ENCODE measurements at places on chromosomes 13 and 19.

DNA sequence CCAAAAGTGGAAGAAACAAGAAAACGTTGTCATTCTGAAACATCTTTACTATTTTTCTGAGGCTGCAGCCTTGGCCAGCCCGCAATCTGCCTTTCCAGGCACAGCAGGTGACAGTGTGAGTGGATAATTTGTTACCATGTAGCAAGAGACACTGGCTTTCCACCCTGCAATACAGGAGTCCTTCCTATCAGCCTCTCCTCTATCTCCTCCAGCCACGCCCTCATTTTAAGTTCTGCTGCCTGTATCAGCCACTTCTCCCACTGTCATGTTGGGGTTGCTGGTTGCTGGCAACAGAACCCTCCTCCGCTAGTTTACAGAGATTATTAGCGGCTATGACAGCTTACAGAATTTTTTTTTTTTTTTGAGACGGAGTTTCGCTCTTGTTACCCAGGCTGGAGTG lies 7.7 kb upstream of the LGALS7 start:
- DNase-seq, result no peak
- H3K27me3 ChIP-seq, result no peaks in the 10 kb centered on the region
- H3K4me1 ChIP-seq, result no peaks in the 10 kb centered on the region
- no peaks in the 10 kb centered on the region for H3K36me3 ChIP-seq
- H3K4me3 ChIP-seq, result no peak overlapping the region
- H3K27ac ChIP-seq, result no peak overlapping the region

GRCh38 chr13:39913928-39914327 lies 258.5 kb downstream of the COG6 start:
- H3K4me3 ChIP-seq, result no peak overlapping the region
- peaks cover 8% of the 10 kb centered on the region for H3K4me1 ChIP-seq
- H3K27ac ChIP-seq, result no peak overlapping the region
- H3K36me3 ChIP-seq, result no peaks in the 10 kb centered on the region
- DNase-seq, result no peak
- H3K27me3 ChIP-seq, result peaks cover 4% of the 10 kb centered on the region

- H3K27ac ChIP-seq, result no peak overlapping the region
- no peaks in the 10 kb centered on the region for H3K4me1 ChIP-seq
- DNase-seq, result no peak
- no peaks in the 10 kb centered on the region for H3K36me3 ChIP-seq
- no peak overlapping the region for H3K4me3 ChIP-seq
Observed at GRCh38 chr13:95337597-95337996, 36.3 kb upstream of the ABCC4 start.

DNA sequence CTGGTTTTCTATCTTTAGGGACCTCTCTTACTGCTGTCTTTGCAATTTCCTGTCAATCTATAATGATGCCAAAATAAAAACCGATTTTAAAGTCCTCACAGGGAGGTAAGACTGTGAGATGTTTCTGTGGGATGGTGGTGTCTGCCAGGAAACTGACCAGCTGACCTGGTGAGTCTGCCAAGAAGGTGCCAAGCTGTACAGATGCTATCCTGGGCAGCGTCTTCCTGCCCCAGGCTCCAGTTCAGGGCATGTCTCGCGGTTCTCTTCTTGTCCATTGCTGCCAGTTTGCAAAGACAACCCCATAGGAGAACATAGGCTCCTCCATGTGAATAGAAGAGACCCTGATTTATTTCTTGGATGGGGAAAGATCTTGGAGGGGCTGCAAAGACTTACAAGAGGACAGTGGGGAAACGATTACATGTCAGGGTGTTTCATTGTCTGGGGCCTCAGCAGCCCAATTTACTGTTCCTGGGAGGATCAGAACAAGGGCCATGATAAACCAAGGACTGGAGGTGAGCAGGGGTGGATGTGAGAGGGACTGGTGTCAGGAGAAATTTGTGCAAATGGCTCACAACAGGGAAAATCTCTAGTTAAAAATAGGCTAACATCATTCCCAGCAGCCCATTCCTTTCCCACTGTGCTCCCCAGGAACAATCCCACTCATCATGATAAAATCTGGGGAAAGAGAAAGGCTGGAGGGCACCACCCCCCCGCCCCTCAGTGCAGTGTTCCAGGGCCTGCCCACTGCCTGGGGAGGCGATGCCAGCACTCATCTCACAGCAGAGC lies 42.7 kb upstream of the VSTM2B start:
- H3K27me3 ChIP-seq, result peaks cover 17% of the 10 kb centered on the region
- no peak overlapping the region for H3K27ac ChIP-seq
- no peaks in the 10 kb centered on the region for H3K36me3 ChIP-seq
- DNase-seq, result no peak
- H3K4me1 ChIP-seq, result no peaks in the 10 kb centered on the region
- no peak overlapping the region for H3K4me3 ChIP-seq

DNA sequence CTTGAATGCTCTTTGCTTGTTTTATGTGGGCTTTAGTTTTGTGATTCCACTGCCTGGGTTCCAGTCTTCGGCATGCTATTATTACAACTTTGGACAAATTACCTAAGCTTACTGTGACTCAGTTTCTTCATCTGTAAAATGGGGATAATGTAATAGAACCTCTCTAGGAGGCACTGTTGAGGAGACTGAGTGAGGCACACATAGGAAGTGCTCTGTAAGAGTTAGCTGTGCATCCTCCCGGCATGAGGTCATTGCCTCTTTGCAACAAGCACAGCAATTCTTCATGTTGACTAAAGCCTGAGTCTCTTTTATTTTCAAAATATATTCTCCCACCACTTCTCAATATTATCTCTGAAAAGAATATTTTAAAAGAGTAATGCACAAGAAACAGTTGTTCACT lies 227.4 kb downstream of the DLEU7 start:
- H3K4me1 ChIP-seq, result peaks cover 12% of the 10 kb centered on the region
- H3K27me3 ChIP-seq, result no peaks in the 10 kb centered on the region
- no peak overlapping the region for H3K27ac ChIP-seq
- DNase-seq, result no peak
- H3K36me3 ChIP-seq, result no peaks in the 10 kb centered on the region

- peaks cover 11% of the 10 kb centered on the region for H3K4me1 ChIP-seq
- H3K4me3 ChIP-seq, result no peak overlapping the region
- H3K27me3 ChIP-seq, result no peaks in the 10 kb centered on the region
Observed at GRCh38 chr19:52640916-52641315, 2.8 kb upstream of the ZNF83 start.

DNA sequence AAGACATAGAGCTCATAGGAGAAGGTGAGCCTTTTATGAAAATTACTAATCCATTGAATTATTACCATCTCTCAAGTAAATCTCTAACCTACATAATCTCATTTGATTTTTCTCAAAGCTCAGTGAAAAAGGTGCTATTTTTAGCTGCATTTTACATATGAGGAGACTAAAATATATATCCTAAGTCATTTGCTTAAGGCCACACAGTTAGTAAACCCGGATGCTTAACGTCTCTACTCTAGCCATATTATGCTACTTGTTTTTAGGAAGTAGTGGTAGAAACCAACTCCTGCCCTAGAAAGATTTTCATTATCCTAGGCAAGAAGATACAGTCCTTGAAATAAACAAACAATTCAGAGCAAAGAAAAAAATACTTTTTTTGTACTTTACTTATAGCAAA lies 108.9 kb downstream of the RBM26 start:
- H3K36me3 ChIP-seq, result no peaks in the 10 kb centered on the region
- no peak for DNase-seq
- H3K4me1 ChIP-seq, result no peaks in the 10 kb centered on the region
- H3K27me3 ChIP-seq, result peaks cover 9% of the 10 kb centered on the region
- H3K27ac ChIP-seq, result no peak overlapping the region

- H3K27ac ChIP-seq, result peak overlapping the region; percentile 73
- H3K4me1 ChIP-seq, result peaks cover 10% of the 10 kb centered on the region
- H3K36me3 ChIP-seq, result no peaks in the 10 kb centered on the region
- peaks cover 39% of the 10 kb centered on the region for H3K27me3 ChIP-seq
- H3K4me3 ChIP-seq, result peak overlapping the region; percentile 66
- peak; percentile 58 for DNase-seq
Observed at GRCh38 chr13:110137680-110138009, 169.3 kb downstream of the COL4A1 start.

DNA sequence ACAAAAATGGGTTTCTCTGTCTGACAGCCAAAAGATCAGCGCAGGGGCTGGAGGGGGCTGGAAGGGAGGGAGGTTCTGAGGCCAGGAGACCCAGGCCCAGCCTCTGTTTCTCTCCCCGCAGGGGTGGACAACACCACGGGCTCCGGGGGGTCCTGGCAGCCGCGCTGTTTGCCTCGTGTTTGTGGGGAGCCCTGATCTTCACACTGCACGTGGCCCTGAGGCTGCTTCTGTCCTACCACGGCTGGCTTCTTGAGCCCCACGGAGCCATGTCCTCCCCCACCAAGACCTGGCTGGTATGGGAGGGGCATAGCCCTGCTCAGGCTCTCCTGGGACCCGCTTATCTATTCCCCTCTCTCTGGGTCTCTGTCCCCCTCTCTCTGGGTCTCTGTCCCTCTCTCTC lies 9.6 kb downstream of the CPT1C start:
- H3K36me3 ChIP-seq, result no peaks in the 10 kb centered on the region
- no peaks in the 10 kb centered on the region for H3K4me1 ChIP-seq
- no peak for DNase-seq
- no peaks in the 10 kb centered on the region for H3K27me3 ChIP-seq

DNA sequence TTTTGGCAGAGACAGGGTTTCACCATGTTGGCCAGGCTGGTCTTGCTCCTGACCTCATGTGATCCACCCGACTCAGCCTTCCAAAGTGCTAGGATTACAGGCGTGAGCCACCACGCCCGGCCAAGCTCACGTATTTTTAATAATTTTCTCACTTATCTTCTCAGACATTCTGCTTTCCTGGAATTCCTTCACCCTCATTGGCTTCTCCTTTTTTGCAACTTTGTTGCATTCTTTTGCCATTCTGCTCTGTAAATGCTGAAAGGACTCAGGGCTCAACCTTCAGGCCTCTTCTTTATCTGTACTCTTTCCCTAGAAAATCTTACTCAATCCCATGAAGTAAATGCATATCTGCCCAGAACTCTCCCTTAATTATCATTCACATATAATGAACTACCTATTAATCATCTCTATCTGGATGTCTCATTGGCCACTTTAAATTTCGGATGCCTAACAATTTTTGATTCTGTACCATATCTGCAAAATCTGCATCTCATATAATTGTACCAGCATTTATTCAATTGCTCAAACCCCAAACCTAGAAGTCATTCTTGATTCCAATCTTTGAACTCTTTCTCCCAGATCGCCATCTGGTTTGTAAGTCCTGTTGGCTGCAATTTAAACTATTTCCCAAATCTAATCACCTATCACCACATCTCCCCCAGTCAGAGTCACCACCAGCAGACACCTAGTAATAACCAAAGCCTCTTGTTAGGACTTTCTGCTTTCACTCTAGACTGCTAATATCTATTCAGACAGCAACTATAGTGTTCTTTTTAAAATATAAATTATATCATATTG lies 18.2 kb upstream of the OXGR1 start:
- peaks cover 5% of the 10 kb centered on the region for H3K4me1 ChIP-seq
- peaks cover 33% of the 10 kb centered on the region for H3K27me3 ChIP-seq
- no peak for DNase-seq
- H3K4me3 ChIP-seq, result no peak overlapping the region

GRCh38 chr13:106601489-106601888 lies 33.6 kb upstream of the ARGLU1 start:
- no peak overlapping the region for H3K27ac ChIP-seq
- DNase-seq, result no peak
- H3K4me1 ChIP-seq, result peaks cover 14% of the 10 kb centered on the region
- no peaks in the 10 kb centered on the region for H3K36me3 ChIP-seq

DNA sequence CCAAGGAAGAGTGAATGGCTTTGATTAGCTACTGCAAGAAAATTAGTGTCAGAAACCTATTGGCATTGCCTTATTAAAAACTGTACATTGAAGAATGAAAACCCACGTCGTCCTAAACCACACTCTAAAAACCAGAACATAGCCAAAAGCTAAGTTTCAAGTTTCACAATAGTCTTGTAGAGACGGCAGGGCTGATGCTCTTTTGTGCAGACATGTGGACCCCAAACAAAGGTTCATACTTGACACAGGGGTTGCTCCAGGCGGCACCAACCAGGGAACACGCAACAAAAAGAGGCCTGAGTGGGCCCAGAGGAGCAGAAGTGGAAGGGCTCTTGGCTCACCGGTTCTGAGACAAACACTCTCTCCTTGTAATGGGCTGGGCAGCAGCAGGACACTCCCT lies 28.6 kb upstream of the MIR17HG start:
- H3K27ac ChIP-seq, result no peak overlapping the region
- H3K27me3 ChIP-seq, result peaks cover 7% of the 10 kb centered on the region
- H3K4me3 ChIP-seq, result no peak overlapping the region
- no peaks in the 10 kb centered on the region for H3K36me3 ChIP-seq
- H3K4me1 ChIP-seq, result peaks cover 16% of the 10 kb centered on the region

GRCh38 chr13:91157273-91158016 lies 190.0 kb upstream of the MIR17HG start:
- H3K36me3 ChIP-seq, result no peaks in the 10 kb centered on the region
- DNase-seq, result no peak
- H3K4me1 ChIP-seq, result no peaks in the 10 kb centered on the region
- no peak overlapping the region for H3K4me3 ChIP-seq
- peaks cover 4% of the 10 kb centered on the region for H3K27me3 ChIP-seq

- peaks cover 12% of the 10 kb centered on the region for H3K27me3 ChIP-seq
- DNase-seq, result no peak
- H3K27ac ChIP-seq, result no peak overlapping the region
- H3K4me1 ChIP-seq, result no peaks in the 10 kb centered on the region
- H3K4me3 ChIP-seq, result no peak overlapping the region
Observed at GRCh38 chr13:78566631-78567030, 36.7 kb downstream of the POU4F1 start.

DNA sequence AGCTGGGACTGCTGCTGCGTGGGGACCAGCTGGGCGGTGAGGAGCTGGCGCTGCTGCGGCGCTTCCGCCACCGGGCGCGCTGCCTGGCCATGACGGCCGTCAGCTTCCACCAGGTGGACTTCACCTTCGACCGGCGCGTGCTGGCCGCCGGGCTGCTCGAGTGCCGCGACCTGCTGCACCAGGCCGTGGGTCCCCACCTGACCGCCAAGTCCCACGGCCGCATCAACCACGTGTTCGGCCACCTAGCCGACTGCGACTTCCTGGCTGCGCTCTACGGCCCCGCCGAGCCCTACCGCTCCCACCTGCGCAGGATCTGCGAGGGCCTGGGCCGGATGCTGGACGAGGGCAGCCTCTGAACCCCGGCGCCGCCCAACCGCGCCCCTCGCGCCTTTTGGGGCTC lies 12.8 kb downstream of the TNFAIP8L1 start:
- no peak for DNase-seq

DNA sequence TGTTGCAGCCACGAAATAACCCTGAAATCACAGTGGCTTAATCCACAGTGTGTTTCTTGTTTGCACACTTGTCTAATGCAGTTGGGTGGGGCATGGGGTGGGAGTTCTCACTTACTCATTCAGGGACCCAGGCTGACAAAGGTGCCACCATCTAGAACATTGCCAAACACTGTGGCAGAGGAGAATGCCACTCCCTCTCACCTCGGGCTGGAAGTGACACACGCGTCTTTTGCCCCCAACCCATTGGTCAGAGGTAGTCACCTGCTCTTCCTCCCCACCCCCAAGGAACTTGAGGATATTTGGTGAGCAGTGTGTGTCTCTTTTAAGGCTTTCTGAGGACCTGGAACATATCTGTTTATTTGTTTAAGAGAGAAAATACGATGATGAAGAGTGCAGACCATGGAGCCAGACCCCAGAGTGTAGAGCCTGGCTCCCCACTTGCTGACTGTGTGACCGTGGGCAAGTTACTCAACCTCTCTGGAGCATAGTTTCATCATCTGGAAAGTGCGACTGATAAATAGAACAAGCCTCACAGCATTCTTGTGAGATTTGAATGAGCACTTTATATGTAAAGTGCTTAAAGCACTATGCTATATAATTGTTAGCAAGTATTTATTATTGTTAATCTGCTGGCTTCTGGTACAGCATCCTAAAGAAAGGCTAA lies 17.4 kb downstream of the GPR183 start:
- peaks cover 50% of the 10 kb centered on the region for H3K36me3 ChIP-seq
- peak overlapping the region; percentile 85 for H3K27ac ChIP-seq
- H3K4me1 ChIP-seq, result peaks cover 75% of the 10 kb centered on the region
- peak; percentile 79 for DNase-seq
- H3K27me3 ChIP-seq, result no peaks in the 10 kb centered on the region

All from activated CD8-positive, alpha-beta T cell treated with anti-CD3 and anti-CD28 coated beads for 36 hours (primary cell).